Osteocyte (in vitro differentiated cells): ENCODE measurements at places on chromosomes 2 and 18. TPM values are rescaled to one million over a fixed set of nuclear protein-coding genes. Genes with fewer than 3 reads are reported as not detected.

The MRO gene
- total RNA-seq, result not detected in 2 replicates

The UGT1A9 gene
- total RNA-seq, result not detected in 2 replicates

The B4GALT6 gene
- 13.9 and 14.4 TPM in 2 replicates for total RNA-seq

The MYO3B gene
- not detected in 2 replicates for total RNA-seq

DNA sequence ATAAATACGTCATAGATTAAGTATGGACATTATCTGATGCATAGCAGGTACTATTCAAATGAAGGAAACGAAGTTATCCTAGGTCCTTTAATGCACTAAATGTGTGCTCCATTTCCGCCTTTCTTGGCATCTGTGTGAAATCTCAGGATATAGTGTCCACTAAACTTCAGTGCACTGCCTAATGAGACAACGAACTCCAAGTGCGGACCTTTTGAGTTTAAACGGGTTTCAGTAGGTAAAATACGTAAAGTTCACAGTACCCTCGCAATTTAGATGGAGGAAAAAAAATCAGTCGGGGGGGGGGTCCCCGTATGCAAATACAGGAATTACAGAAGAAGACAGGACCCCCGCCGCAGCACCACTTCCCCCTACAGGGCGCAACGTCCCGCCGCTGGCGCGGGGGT is 729 bp upstream of the REL start:
- no peak for DNase-seq

GRCh38 chr18:55999641-56000040 is 411.6 kb upstream of the TCF4 start:
- DNase-seq, result no peak

DNA sequence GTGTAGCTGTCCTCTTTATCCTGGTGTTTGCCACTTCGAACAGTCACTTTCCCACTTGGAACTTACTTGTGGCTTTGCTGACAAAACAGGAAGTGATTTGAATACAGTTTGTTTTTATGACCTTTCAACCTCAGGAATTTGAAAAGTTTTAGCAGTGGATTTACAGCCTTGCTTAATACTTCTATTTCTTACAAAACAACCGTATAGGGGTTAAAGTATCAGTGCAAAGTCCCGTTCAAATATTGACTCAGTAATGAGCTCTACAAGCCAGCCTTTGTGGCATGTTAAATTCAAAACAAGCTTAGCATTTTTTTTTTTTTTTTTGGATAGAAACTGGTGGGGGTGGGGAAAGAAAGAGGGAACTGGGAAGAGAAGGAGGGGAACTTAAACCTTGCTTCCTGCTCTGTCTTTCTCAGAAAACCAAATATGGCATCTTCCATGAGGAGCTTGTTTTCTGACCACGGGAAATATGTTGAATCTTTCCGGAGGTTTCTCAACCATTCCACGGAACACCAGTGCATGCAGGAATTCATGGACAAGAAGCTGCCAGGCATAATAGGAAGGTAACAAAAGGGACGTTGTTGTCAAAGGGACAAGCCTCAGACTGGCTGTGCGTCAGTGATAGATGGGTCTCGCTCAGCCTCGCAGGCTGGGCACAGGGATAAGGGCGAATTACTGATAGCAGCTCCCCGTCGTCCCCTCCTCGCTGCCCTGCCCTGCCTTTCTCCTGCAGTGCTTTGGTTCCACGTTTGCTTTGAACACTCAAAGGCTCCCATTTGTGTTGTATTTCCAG is at the start of gene HNMT:
HNMT (plus strand) TSS at position 408 of the 793 bp plus-strand sequence; CDS start at position 427, 19 bp downstream.
- no peak for DNase-seq

DNA sequence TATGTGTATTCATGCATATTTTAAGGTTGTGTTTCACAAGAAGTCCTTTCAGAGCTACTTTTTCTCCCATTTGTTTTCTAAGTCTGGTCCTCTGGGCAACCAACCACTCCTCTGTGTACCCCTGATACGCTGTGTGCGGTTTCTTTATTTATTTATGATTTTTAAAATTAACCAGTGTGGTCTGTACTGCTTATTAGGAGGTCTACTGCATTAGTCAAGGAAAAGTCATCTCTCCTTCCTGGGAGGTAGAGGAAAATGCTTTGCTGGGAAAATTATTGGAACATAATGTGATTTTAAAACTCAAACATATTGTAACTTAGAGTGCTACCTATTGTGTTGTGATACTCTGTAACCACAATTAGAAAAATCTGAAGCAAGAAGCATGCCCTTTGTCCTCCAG is 1404.3 kb downstream of the SUCLG1 start:
- no peak for DNase-seq

- no peak for DNase-seq
These were observed 6.9 kb downstream of the CCDC195 start for GRCh38 chr2:224709301-224709700.

DNA sequence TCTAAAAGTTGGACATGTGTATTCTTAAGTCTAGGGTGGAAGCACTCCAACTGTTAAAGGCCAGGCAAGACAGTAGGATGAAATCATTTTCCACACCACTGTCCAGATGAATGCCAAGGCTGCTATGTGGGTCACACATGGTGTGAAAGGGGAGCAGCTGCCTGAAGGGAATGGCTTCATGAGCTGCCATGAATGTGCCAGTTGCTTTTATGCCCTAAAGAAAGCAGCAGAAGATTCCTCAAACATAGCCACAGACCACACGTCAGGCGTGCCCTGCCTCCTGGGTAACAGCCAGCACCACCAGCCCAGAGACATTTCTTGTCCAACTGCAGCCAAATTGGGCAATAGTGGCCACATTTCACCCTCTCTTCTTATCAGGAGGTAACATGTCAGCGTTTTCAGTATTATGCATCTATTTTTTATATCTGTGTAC is 130.2 kb downstream of the MTCL1 start:
- no peak for DNase-seq

- no peak for DNase-seq
These were observed 349.7 kb upstream of the GALNT5 start for GRCh38 chr2:156907806-156908205.

GRCh38 chr2:174044556-174044955 is 79.4 kb upstream of the SP3 start:
- no peak for DNase-seq

- no peak for DNase-seq
These were observed 130.1 kb upstream of the SP5 start for GRCh38 chr2:170585067-170585466.

- DNase-seq, result no peak
These were observed 445.8 kb upstream of the ACVR2A start for GRCh38 chr2:147398996-147399395.

- DNase-seq, result no peak
These were observed 781 bp upstream of the SLC5A6 start for GRCh38 chr2:27212626-27213471.
